Testis (tissue), 5 donors: ENCODE measurements at places on chromosomes 5 and 9. TPM values are rescaled to one million over a fixed set of nuclear protein-coding genes. Genes with fewer than 3 reads are reported as not detected.

The CDC42SE2 gene
- total RNA-seq, result 72.8 TPM

The PDE6A gene
- total RNA-seq, result 3.2 TPM

The SPINK4 gene
- total RNA-seq, result not detected

The ZBED3 gene
- 7.9 TPM for total RNA-seq

The ADGRV1 gene
- total RNA-seq, result 18.0 TPM

The STRBP gene
- 47.8 TPM for total RNA-seq

The OR1J2 gene
- 1.6 TPM for total RNA-seq

- H3K4me3 ChIP-seq, result no peak overlapping the region
- no peak overlapping the region for H3K27ac ChIP-seq
- no peaks in the 10 kb centered on the region for H3K4me1 ChIP-seq
- no peaks in the 10 kb centered on the region for H3K27me3 ChIP-seq
- no peak for DNase-seq
These were observed 118.8 kb downstream of the GAPVD1 start for GRCh38 chr9:125380406-125380805.

DNA sequence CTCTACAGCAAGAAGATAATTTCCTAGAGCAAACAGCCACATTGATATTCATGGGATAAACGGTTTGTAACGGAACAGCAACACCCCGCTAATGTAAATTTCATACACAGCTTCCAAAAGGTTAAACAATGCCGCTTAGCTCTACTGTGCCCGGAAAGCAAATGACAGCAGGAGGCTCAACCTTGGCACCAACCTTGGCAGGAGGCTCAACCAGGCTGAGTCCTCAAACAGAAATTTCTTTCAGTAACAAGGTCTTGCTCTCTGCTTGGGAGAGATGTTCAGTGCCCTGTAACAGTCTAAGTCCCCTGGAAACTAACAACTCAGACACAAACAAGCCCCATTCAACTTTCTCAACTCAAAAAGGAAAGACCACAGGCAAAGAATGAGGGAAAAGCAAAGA, 11.1 kb upstream of the PPP1R2B start:
- H3K27ac ChIP-seq, result no peak overlapping the region
- H3K4me1 ChIP-seq, result no peaks in the 10 kb centered on the region
- H3K4me3 ChIP-seq, result no peak overlapping the region
- no peaks in the 10 kb centered on the region for H3K36me3 ChIP-seq
- H3K27me3 ChIP-seq, result no peaks in the 10 kb centered on the region
- no peak for DNase-seq

- H3K27me3 ChIP-seq, result no peaks in the 10 kb centered on the region
- DNase-seq, result no peak
- no peak overlapping the region for H3K27ac ChIP-seq
- no peak overlapping the region for H3K4me3 ChIP-seq
- H3K36me3 ChIP-seq, result no peaks in the 10 kb centered on the region
These were observed 155.1 kb upstream of the DMRT1 start for GRCh38 chr9:686321-686813.

DNA sequence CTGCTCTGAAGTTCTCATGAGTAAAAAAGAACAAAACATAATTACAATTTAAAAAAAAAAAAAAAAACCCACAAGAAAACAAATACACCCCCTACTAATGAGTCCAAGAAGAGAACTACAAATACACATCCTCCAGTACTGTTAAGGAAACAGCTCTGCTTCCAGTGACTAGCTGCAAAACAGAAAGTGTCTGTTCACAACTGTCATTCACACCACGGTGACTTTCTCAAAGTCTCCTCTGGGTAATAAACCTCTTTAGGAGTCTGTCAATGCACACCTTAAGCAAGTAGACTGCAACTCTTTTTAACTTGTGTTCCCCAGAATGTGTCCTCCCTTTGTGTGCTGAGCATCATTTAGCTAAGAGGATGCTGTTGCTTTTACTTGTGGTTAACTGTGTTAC, 6.2 kb downstream of the REEP5 start:
- no peaks in the 10 kb centered on the region for H3K36me3 ChIP-seq
- no peak overlapping the region for H3K4me3 ChIP-seq
- H3K4me1 ChIP-seq, result no peaks in the 10 kb centered on the region
- no peak overlapping the region for H3K27ac ChIP-seq
- no peaks in the 10 kb centered on the region for H3K27me3 ChIP-seq

DNA sequence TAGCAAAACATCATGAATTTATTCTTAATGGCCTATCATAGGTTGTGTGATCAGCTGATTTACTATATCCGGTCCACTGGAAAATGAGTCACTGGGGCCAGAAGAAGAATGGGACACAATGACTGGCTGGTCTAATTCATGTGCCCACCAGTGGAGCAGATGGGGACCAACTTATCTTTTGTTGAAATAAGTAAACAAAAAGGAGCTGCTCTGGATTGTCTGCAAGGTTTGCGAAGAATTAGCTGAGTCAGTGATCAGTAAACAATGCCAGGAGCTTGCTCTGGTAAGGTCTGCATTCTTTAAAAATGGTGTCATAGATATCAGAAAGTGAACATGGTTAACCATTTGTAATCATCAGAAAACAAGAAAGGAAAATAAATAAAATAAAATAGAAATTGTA, 128.0 kb downstream of the RASEF start:
- H3K4me3 ChIP-seq, result no peak overlapping the region
- no peak overlapping the region for H3K27ac ChIP-seq
- H3K36me3 ChIP-seq, result no peaks in the 10 kb centered on the region
- H3K4me1 ChIP-seq, result no peaks in the 10 kb centered on the region

GRCh38 chr5:136729901-136730355, 364.6 kb upstream of the TRPC7 start:
- H3K27ac ChIP-seq, result no peak overlapping the region
- no peaks in the 10 kb centered on the region for H3K4me1 ChIP-seq
- no peaks in the 10 kb centered on the region for H3K36me3 ChIP-seq

DNA sequence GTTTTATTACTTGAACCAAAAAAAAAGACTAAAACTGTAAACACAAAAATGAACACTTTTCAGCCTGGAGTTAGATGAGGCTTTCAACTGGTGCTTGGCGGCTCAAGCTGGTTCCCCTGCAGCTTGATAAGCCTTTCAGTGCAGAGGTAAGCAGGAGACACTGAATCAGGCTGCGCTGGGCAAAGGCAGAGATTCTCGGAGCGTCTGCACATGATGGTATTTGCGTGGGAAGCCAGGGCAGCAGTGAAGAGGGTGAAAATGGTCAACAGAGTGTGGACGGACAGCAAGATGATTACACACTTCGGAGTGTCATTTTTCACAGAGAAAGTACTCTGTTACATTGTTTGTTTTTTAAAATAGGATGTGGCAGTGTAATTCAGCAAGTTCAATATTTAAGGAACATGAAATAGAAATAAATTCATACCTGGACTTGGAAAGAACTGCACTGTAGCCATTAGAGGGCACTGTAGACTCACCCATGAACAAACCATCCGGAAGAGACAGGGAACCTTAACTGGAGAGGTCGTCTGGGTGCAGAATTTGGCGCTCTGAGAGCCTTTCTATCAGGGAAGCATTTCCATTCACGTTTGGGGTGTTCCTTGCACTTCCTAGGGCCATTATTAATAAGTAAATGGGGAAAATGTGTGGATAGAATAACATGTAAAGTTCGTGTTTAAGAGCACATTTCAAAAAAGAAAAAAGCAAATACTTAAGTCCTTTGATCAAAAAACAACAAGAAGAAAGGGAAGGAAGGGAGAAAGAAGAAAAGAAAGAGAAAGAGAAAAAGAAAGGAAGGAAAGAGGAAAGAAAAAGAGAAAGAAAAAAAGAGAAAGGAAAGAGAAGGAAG, 69.8 kb downstream of the ICE1 start:
- H3K4me3 ChIP-seq, result no peak overlapping the region
- H3K27ac ChIP-seq, result no peak overlapping the region
- H3K27me3 ChIP-seq, result no peaks in the 10 kb centered on the region
- peaks cover 17% of the 10 kb centered on the region for H3K4me1 ChIP-seq
- no peak for DNase-seq

- H3K27me3 ChIP-seq, result no peaks in the 10 kb centered on the region
- no peak for DNase-seq
- no peaks in the 10 kb centered on the region for H3K36me3 ChIP-seq
- no peak overlapping the region for H3K27ac ChIP-seq
- no peaks in the 10 kb centered on the region for H3K4me1 ChIP-seq
These were observed 307.3 kb upstream of the MPDZ start for GRCh38 chr9:13586587-13587374.

DNA sequence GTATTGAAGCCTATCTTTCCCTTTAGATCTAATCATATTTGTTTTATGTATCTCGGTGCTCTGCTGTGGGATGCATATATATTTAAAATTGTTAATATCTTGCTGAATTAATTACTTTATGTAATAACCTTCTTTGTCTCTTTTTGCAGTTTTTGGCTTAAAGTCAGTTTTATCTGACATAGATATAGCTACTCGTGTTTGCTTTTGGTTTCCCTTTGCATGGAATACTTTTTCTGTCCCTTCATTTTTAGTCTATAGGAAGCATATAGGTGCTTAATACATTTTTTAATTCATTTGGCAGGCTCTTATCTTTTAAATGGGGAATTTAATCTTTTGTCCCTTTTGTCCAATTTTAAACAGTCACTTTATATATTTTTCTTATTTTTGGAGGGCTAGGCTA, 360.6 kb upstream of the PRR16 start:
- no peak for DNase-seq
- no peaks in the 10 kb centered on the region for H3K4me1 ChIP-seq
- H3K27me3 ChIP-seq, result no peaks in the 10 kb centered on the region
- no peak overlapping the region for H3K27ac ChIP-seq
- H3K36me3 ChIP-seq, result no peaks in the 10 kb centered on the region

- H3K4me3 ChIP-seq, result no peak overlapping the region
- H3K27ac ChIP-seq, result no peak overlapping the region
- H3K4me1 ChIP-seq, result no peaks in the 10 kb centered on the region
- DNase-seq, result no peak
These were observed 31.0 kb downstream of the ABLIM3 start for GRCh38 chr5:149172261-149172660.

GRCh38 chr9:107636571-107637381, 147.2 kb upstream of the KLF4 start:
- no peak for DNase-seq
- no peaks in the 10 kb centered on the region for H3K27me3 ChIP-seq
- H3K27ac ChIP-seq, result peak overlapping the region; percentile 97
